ENCODE measurements at places on chromosomes 16 and 17.

- DNase-seq, result no peak
Measured at GRCh38 chr17:13393841-13394710, 207.7 kb downstream of the HS3ST3A1 start.

GRCh38 chr16:56629531-56629930 is 2.9 kb upstream of the MT1M start:
- DNase-seq, result no peak

DNA sequence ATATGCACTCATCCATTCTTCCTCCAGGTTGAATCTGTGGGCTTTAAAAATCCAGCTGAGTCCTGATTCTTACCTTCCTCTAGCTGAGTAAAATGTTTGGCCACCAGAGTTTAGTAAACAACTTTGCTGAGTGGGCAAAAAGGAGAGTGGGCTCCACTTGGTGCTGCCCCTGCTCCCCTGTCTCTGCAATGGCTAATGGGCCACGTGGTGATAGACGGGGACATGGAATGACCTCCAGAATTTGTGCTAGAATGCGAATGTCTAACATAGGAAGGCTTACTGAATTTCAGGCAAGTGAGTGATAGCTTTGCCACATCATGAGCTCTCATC is 137.3 kb upstream of the CES5A start:
- no peak for DNase-seq

GRCh38 chr16:72930396-72930795 is 117.5 kb downstream of the ZFHX3 start:
- DNase-seq, result no peak

- DNase-seq, result no peak
Measured at GRCh38 chr16:11126399-11127054, 129.5 kb downstream of the SOCS1 start.

DNA sequence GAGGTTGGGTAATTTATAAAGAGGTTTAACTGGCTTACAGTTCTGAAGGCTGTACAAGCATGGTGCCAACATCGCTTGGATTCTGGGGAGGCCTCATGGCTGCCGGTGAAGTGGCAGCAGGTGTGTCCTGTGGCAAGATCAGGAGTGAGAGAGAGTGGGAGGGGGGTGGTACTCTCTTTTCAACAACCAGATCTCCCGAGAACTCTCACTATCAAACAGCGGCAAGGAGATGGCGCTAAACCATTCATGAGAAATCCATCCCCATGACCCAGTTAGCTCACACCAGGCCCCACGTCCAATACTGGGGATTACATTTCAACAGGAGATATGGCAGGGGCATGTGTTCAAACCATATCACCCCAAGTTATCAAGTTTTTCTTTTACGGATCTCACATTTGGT is 44.0 kb upstream of the CBX4 start:
- no peak for DNase-seq

- DNase-seq, result no peak
Measured at GRCh38 chr16:48535369-48535787, 74.6 kb downstream of the N4BP1 start.

DNA sequence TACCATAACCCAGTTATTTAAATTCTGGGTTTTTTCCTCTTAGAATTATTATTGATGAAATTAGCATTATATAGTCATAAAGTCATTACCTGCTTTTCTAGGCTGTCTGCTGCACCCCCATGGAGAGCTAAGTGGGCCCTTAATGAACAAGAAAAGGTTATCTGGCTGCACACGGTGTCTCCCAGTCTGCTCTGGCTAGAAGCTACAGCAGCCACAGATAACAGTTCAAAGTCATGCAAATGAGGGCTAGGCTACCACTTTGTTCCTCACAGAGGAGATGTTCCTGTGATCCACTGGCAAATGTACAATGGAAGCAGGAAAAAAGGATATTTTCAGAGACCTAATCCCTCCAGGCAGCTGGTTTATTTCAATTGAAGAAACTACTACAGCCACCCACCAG is 112.1 kb downstream of the SNX11 start:
- peak; percentile 25 for DNase-seq

- no peak for DNase-seq
Measured at GRCh38 chr16:28943281-28943680, 7.5 kb upstream of the NFATC2IP start.

GRCh38 chr16:72410492-72410891 is 238.5 kb upstream of the PMFBP1 start:
- no peak for DNase-seq

- no peak for DNase-seq
Measured at GRCh38 chr16:69141936-69142335, 9.5 kb downstream of the UTP4 start.

GRCh38 chr17:28145348-28145747 is 102.9 kb downstream of the NLK start:
- no peak for DNase-seq

DNA sequence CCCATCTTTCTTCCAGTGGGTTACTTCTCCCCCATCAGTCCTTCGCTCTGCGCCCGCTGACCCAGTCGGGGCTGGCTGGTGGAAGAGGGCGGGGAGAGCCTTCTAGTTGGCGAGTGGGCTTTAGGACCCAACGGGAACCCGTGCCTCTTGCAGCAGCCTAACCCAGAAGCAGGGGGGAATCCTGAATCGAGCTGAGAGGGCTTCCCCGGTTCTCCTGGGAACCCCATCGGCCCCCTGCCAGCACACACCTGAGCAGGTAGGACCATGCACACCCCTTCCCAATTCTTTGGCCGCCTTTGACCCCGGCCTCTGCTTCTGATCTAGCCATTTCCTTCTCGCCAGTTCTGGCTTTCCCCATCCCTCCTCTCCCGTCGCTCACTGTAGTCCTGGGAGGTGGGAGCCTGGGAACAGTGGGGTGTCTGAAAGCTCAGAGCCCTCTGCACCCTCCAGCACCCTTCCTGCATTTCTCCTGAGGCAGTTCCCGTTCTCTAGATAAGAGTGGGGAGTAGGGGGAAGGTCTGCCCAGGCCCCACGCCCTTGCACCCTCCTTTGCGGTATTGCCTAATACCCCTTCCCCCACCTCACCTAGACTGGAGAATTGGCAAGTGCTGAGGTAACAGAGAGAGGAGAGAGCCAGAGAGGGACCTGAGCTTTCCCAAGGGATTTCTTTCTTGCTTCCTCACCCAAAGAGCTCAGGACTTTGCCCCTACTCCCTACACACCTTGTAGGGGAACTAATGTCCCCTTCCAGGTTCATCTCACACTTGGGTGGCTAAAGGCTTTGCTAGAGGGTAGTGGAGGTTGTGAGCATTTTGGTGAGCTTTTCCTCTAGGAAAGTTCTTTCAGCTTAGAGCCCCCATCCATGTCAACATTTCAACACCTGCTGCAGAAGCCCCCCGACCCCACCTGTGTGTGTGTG is at the start of gene RARA:
TSS of gene RARA (plus strand) at position 150 of the 918 bp plus-strand sequence. CDS start 22,039 bp downstream, outside the sequence.
- peak; percentile 22 for DNase-seq

GRCh38 chr16:81489547-81490267 is 45.1 kb downstream of the CMIP start:
- DNase-seq, result no peak

DNA sequence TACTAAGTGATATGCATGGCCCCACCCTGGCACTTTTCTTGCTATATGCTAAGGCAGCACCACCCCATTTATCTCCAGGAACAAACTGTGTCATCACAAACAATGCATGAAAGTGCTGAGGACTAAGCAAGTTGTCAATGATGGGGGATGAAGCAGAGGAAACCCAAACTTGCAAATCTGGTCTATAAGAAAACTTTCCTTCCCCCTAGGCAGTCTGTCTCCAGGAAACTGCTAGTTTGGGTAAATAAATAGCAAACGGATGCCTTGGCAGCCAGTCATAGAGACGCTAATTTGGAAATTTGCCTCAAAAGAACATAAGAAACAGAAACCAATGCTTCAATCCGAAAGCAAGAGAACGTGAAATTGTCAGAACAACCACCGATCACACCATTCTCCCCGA is 5.6 kb upstream of the HSBP1 start:
- no peak for DNase-seq

GRCh38 chr16:82653550-82654511 is 27.1 kb downstream of the CDH13 start:
- no peak for DNase-seq

DNA sequence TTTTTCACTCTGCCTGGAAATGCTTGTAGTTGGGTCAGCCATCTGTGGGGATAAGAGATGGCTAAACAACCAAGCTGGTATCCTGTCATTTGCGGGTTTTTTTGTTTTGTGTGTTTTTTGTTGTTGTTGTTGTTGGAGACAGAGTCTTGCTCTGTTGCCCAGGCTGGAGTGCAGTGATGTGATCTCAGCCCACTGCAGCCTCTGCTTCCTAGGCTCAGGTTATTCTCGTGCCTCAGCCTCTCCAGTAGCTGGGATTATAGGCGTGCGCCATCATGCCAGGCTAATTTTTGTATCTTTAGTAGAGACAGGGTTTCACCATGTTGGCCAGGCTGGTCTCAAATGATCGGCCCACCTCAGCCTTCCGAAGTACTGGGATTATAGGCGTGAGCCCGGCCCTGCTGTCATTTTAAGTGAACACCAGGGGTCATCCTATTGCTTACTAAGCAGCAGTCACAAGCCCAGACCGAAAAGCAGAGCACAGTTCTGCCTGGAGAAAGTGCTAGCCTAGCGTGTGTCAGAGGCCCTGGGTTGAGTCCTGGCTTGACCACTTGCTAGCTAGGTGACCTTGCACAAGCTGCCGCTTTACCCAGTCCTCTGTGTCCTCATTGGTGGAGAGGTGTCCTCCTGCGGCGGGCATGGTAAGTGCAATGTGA is 4.6 kb downstream of the SMCR8 start:
- DNase-seq, result peak; percentile 2

DNA sequence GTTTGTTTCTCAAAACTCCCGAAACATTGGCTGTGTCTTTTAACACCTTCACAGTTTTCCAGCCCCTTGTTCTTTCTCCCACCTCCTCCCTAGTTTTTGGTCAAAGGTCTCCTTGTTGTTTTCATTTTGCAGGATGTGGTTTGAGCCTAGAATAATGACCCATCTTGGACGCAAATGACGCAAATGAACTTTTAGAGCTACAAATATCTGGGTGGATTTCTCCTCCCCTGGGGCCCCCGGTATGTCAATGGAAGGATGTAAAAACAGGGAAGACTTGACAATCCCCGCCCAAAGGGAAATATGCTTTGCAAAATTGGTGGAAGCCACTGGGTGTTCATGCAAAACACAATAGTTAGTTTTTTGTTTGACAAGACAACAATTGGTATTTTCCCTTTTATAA is 236.0 kb upstream of the IRX3 start:
- DNase-seq, result no peak

- DNase-seq, result no peak
Measured at GRCh38 chr16:89118361-89119165, 24.9 kb downstream of the ACSF3 start.

DNA sequence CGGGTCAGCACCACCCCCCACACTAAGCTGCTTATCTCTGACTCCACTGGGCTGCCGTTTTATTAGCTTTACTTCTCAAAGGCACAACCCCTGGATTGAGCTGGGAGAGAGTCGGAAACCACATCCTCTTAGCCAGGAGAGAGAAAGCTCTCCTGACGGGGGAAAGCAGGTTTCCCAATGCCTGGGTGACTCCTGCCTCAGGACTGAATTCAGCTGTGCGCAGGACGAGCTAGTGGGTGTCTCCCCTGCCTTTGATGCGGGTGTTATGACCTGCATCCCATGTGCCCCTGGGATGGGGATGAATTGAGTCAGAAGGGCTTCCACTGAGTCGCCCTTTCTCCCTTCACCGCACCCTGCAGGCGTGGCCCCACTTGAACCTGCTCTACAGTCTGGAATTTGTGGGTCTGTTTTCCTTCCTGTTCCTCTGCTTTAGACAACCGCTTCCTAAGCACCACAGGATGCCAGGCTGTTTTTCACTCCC is 819.2 kb upstream of the EEF2KMT start:
- DNase-seq, result no peak

DNA sequence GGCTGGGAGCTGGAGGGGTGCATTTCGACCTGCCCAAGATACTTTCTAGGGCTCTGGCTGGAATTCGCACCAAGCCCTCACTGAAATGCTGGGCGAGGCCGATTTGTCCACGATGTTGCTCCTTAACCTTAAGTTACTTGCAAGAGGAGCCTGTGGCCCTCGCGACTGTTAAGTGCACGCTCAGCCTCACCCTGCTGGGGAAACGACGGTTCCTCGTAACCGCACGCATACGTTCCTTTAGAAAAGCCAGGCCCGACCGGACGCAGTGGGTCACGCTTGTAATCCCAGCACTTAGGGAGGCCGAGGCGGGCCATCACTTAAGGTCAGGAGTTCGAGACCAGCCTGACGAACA is 607 bp upstream of the NCOR1 start:
- DNase-seq, result no peak

DNA sequence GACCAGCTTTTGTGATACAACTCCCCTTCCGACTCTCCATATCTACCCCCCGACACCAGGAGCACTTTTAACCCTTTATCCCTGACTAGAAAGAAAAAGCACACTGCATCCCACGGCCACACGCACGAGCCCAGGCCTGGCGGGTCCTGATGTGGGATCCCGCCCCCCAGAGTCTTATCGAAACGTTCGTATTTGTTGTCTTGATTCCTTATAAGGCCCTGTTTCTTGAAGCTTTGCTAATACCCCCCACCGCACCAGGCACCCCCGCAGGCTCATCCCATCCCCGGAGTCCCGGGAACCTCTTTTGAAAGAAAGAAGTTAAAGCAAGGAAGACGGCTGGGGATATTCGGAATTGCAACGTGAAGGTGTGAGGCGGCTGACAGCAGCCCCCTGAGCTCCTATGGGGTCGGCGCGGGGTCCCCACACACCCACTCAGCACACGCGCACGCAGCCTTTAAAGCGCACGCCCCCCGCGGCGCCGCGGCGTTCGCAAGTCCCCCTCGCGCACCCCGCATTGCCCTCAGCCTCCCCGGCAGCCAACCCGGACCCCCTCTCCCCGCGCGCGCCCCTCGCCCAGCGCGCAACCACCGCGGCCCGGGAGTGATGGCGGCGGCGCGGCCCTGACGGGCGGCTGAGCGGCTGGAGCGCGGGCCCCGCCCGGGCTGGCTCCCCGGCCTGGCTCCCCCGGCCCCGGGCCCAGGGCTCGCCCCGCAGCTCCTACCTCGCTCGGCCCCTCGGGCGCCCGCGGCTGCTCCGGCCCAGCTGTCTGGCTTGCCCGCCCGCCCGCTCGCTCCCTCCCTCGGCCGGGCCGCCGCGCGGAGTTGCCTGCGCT is 448 bp downstream of the STAT5B start:
- peak; percentile 29 for DNase-seq

DNA sequence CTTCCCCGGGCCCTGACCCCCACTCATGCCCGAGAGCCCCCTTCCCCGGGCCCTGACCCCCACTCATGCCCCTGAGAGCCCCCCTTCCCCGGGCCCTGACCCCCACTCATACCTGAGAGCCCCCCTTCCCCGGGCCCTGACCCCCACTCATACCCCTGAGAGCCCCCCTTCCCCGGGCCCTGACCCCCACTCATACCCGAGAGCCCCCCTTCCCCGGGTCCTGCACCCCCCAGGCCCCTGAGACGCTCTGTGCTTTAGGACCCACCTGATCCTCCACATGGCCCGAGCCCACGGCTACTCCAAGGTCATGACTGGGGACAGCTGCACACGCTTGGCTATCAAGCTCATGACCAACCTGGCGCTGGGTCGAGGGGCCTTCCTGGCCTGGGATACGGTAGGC is 6.8 kb downstream of the CTU2 start:
- no peak for DNase-seq

- no peak for DNase-seq
Measured at GRCh38 chr17:64216338-64217248, 46.5 kb downstream of the TEX2 start.

GRCh38 chr17:9064311-9064834 is 43.1 kb downstream of the NTN1 start:
- DNase-seq, result no peak

Data from NCI-H526 treated with DMSO at 0.1 percent for 48 hours (cell line).